Regular cardiac myocyte (primary cell): ENCODE measurements at places on chromosomes 3 and 15. TPM values are rescaled to one million over a fixed set of nuclear protein-coding genes. Genes with fewer than 3 reads are reported as not detected.

Gene DISP2
- under 0.01 and 0.19 TPM in 2 replicates for total RNA-seq

Gene CD86
- total RNA-seq, result not detected in 2 replicates

Gene SPTBN5
- total RNA-seq, result 0.28 and 0.38 TPM in 2 replicates

Gene ACTC1
- not detected in 2 replicates for total RNA-seq

Gene SLC38A3
- total RNA-seq, result not detected in 2 replicates

Gene RTP1
- total RNA-seq, result under 0.01 TPM in 1 of 2 replicates, not detected in the other

Gene PLA2G4B
- 0.38 and 0.85 TPM in 2 replicates for total RNA-seq

Gene APEH
- total RNA-seq, result 127 and 160 TPM in 2 replicates

Gene IL17RE
- 0.56 and 1.2 TPM in 2 replicates for total RNA-seq

Gene CSK
- total RNA-seq, result 12.1 and 30.5 TPM in 2 replicates

Gene EPHA6
- not detected in 2 replicates for total RNA-seq

Gene WDR72
- total RNA-seq, result under 0.01 TPM in 1 of 2 replicates, not detected in the other

Gene WNT7A
- under 0.01 TPM in 1 of 2 replicates, not detected in the other for total RNA-seq

Gene C3orf70
- total RNA-seq, result 1.1 and 1.9 TPM in 2 replicates
